ENCODE measurements at places on chromosomes 3 and 15.

GRCh38 chr15:67100801-67101581 lies 35.6 kb downstream of the SMAD3 start:
- DNase-seq, result peak; percentile 68

DNA sequence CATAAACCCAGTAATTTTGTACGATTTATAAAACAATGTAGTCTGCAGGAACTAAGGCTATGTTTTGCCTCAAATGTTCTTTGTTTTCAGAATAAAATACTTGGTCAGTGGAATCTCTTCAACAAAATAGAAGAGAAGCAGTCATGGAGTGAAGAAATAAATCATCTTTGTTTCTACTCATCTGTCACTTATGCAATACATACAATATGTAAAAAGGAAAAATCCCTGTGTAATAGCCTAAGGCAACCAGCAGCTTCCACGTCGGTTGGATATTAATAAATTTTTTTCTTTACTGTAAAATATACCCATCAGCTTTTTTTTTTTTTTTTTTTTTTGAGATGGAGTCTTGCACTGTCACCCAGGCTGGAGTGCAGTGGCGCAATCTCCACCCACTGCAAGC lies 5.2 kb upstream of the WDR5B start:
- no peak for DNase-seq

- DNase-seq, result no peak
Measured at GRCh38 chr3:126380011-126380768, 14.5 kb upstream of the CFAP100 start.

DNA sequence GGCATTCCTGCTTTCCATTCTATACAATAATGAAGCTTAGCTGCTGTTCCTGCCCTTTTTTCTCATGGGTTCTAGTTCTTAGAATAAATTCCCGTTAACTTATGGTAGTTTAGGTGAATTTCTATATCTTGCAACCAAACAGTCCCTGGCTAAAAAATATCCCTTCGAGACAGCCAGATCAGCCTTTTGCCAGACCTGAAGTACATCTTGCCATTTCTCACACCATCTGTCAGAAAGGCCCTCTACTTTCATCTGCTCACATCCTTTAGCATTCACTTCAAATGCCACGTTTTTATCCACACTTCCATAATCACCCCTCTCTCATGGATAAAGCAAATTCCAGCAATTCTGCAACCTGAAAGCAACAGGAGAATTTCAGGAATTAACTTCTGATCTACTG lies 145.4 kb downstream of the GAP43 start:
- DNase-seq, result no peak

DNA sequence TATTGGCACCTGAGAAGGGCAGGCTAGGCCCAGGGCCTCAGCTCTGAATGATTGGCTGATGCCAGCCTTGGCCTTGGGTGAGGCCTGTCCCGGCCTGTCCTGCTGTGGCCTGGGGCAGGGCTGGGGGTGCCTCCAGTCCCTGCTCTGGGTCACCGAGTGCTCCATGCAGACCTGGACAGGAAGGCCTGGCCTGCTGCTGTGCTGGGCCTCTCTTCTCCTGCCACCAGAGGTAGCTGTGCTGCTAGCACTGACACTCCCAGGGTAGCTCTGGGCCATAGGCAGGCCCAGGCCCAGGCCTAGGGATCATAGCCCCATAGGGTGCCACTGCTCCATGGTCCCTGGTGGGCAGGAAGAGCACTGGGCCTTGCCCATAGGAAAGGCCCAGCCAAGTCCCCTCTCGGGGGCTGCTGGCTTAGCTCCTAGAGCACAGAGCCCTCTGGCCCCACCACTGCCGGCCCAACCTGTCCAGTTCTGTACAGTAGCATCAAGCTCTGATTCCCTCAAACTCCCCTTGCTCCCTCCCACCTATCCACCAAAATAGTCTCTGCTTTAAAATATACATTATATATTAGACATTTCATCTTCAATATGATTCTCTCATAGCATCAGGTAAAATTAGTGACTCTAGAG lies 18.2 kb downstream of the ABTB1 start:
- no peak for DNase-seq

GRCh38 chr3:32109256-32109655 lies 2.8 kb downstream of the GPD1L start:
- no peak for DNase-seq

- DNase-seq, result no peak
Measured at GRCh38 chr3:38837358-38837757, 21.3 kb upstream of the SCN10A start.

GRCh38 chr15:80536716-80537115 lies 132.5 kb downstream of the ARNT2 start:
- no peak for DNase-seq

- DNase-seq, result no peak
Measured at GRCh38 chr15:89656116-89656815, 999 bp upstream of the KIF7 start.

DNA sequence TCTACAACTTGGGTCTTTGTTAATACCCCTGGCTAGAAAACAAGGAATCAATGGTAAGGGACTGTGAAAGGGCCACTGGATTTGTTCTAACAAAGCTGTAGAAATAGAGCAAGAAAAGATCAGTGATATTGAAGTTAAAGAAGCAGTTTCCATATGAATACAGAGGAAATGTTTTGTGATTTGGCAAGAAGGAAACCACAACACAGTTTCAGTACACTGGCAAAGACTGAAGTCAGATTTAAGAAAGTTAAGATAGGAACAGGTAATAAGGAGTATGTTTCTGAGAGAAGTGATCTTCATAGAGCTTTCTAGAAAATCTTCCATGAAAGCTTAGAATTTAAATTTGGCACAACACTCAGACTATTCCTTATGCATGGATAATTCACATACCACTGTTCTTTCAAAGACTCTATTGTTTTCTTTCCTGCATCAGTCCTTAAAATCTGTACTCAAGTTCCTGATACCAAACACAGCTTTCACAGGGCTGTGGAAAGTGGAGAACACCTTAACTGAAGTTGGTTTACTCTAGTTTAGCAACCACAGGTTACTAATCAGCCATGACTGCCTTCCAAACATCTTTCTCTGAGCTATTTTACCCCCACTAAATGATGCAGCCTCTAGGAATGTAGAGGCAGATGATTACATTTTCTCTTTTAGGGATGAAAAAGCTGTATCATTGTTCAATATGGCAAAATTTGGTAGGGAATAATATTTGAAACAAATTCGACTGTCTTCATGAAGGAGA lies 32.4 kb upstream of the ALCAM start:
- no peak for DNase-seq

DNA sequence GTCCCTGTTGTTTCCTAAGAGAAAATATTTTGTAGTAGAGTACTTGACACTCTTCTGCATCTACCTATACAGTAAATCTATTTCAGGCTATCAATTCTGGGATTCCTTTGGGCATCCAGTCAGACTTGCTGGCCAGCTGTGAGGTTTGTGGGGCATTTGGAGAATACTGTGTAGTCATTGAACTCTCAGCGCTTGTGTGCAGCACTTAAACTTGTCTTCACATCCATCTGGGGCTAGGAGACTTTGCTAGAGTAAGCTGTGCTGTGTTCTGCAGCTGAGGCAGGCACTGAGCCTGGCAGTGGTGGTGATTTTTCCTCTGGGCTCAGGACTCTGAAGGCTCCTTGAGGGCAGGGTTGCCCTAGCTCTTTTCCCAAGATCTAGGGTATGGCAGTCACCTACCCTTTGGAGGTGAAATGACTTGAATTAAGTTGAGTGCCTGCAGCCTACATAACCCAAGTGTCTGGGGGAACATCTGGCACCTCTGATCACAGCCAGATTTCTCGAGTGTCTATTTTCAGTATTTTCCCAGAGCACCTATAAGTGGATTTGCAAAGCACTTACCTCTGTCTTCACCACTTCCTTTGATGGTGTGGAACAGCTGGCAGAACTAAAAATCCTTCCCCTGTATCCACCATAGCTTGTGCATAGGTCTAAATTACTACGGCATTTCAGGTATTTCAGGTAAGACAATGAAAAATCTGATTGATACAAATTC lies 19.3 kb downstream of the CLSTN2 start:
- no peak for DNase-seq

DNA sequence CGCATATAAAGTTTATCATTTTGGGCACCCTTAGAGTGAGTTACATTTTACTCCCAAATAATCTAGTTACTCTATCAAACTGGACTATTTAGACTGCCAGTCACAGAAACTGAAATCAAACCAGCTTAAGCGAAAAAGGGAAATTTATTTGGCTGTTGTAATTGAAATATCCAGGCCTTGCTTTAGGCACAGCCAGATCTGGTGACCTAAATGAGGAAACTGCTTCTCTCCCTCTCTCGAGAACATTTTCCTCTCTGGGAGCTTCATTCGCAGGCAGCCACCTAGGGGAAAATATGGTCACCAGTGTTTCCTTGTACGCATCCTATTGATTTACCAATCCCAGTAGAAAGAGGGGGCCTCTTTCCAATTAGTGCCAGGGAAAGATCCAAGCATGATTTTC lies 175.3 kb upstream of the MITF start:
- no peak for DNase-seq

- DNase-seq, result no peak
Measured at GRCh38 chr3:117920253-117920898, 1114.3 kb downstream of the IGSF11 start.

GRCh38 chr3:119239206-119239820 lies 1.4 kb downstream of the B4GALT4 start:
- no peak for DNase-seq

- no peak for DNase-seq
Measured at GRCh38 chr3:4508048-4508981, 15.2 kb downstream of the ITPR1 start.

DNA sequence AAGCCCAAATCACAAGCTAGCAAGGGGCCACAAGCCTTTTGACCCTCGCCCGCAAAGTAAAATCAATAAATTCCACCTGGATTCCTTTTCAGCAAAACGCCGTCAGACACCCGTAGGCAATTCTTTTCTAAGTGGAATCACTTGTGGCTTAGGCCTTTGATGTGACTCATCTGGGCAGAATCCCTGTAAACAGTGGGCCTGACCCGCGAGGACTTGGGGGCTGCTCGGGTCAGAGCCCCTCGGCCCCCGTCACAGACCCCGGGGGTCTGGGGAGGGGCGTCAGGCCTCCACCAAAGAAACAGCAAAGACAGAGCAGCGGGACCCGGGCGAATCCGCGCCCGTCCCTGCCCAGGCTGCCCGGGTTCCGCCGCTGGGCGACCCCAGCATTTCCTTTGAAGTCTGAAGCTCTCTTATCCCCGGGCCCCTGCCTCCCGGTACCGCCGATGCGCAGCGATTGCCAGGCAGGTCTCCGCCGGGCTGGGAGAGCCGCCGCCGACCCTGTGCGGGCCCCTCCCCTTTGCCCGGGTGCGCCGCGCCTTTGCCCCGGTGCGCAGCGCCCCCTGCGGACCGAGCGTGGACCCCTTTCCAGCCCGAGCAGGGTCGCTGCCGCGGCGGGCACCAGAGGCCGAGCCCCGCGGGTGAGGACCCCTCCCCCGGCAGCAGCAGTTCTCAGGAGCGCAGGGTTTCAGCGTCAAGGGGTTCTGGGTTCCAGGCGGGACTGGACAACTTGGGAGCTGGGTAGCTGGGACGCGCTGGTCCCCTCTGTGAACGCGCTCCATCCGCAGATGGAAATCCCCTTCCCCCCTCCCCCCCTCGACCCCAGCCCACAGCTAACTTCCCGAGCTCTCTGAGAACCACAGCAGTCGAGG lies 178.3 kb downstream of the UACA start:
- DNase-seq, result no peak

GRCh38 chr15:60913900-60914299 lies 315.2 kb downstream of the RORA start:
- no peak for DNase-seq

DNA sequence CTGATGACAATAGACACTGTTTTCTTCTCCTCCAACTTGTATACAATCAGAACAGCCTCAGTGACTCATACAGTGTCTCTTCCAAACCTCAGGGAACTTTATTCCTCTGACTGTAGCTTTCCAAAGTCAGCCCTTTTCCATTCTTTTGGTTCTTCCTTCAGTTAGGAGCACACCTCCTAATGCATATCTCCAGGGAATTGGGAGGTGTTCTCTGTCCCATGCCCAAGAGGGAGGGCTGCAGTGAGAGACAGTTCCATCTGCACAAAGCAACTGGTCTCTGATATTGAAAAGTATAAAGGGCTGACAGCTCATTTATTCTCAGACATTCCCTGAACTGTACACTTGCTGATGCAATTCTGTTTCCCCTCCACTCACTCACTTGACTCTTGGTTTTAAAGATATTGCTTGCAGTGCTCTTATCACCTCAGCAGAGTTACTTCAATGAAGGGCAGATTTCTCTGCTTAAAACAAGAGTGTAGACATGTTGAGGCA lies 337.8 kb upstream of the TBC1D5 start:
- DNase-seq, result no peak

- DNase-seq, result no peak
Measured at GRCh38 chr3:67529915-67530314, 124.5 kb downstream of the SUCLG2 start.

DNA sequence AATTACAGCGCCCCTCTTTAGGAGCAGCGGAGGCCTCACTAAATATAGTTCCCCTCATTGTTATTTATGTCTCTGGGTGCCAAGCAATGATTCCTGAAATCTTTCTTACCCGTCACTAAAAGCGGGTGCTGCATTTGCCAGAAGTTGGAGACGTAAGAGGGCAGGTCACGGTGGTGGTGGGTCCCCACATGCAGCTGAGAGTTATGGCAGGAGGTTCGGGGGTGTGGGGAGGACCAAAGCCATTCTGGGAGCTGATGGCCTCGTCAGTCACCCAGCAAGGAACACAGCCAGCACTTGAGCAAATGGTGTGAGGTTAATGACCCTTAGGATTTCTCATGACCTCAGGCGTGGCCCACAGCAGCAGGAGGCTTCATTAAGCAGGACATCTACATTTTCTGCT lies 129.2 kb downstream of the RAB11A start:
- no peak for DNase-seq

DNA sequence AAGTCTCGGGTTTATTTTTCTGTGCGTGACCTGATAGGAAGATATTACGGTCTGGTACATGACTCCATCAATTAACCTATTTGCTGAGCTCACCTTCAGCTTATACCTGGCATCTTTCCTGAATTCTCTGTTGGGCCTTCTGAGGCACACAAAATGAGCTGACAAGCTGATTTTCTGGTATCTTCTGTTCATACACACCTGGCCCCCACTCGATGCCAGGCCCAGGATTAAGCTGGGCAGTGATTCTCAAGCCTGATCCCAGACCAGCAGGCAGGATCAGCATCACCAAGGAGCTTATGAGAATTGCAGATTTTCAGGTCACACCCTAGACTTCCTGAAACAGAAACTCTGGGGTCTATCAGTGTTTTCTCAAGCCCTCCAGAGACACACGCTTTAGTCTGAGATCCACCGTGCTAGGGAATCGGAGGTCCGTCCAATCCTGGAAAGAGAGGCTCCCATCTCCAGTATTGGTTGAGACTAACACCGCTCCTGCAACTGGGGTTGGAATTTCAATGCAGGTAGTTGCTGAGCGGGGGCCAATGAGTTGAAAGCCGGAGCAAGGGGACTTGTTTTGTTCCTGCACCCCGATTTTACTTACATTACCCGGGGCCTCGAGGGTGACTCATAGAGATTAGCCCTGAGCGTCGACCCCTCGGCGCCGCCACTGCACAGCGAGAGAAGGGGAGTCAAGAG lies 636 bp upstream of the EIF1B start:
- no peak for DNase-seq

Measured in activated CD4-positive, alpha-beta memory T cell treated with anti-CD3 and anti-CD28 coated beads, Interleukin-2, amount 10 ng/mL, durations not matched to agents 7 days and 5 days (primary cell).